ENCODE measurements at places on chromosomes 5 and 9.

- no peak for DNase-seq
Measured at GRCh38 chr5:150593593-150593992, 46.9 kb upstream of the SYNPO start.

- no peak for DNase-seq
Measured at GRCh38 chr9:73565833-73566465, 414.3 kb downstream of the ANXA1 start.

DNA sequence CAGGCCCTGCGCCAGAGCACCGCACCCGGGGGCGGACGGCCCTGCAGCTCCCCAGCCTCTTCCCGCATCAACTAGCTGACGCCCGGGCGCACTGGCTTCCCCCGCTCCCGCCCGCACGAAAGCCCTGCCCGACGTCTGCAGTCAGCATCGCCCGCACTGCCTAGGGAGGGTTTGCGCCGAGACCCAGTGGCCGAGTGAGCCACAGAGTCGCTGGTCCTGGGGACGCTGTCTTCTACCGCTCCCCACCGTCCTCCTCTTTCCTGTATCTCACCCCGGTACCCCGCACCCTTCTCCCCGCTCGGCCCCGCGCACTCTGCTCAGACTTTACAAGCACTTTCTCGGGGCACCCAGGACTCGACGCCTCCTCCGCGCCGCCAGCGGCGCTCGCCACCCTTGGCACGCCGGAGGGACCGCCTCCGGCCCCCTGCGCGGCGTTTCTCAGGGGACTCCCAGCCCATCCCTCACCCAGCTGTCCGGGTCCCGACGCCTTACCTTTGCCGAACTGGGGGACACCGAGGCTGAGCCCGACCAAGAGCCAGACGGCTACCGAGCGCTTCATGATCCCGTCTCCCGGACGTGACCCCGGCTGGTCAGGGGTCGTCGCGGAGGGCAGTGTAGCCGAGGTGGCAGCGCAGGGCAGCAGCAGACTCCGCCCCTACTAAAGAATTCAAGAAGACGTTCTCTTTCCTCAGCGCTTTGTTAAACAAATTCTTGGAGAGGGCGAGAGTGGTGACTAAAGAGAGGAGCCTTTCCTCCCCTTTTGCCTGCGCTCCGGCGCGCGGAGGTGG lies 670 bp downstream of the EDIL3 start:
- DNase-seq: no peak

DNA sequence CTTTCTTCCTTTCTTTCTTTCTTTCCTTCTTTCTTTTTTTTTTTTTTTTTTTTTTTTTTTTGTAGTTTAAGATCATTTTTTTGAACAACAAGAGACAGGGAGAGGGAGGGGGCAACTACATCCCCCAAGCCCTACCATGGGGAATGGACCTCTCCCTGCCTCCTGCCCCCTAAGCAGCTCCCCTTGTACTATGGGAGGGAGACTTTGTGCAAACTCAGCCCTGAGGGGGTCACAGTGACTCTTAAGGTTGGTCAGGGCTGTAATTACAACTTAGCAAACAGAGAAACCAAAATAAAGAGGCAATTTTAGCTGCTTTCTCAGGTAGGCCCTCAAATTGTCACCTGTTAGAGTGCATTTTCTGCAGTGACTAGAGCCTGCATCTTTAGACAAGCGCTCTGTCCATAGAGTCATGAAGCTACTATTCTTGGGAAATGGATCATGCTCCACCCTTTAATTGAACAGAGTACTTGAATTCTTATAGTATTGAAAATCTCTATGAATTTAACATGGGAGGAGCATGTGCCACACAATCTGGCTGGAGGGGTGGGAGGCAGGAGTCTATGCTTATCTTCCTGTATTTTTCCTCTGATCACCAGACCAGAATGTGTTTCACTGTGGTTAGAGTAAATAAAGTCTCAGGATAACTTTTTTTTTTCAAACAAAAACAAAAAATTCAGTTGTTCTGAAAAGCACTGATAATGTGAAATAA lies 24.3 kb upstream of the PIK3R1 start:
- no peak for DNase-seq

DNA sequence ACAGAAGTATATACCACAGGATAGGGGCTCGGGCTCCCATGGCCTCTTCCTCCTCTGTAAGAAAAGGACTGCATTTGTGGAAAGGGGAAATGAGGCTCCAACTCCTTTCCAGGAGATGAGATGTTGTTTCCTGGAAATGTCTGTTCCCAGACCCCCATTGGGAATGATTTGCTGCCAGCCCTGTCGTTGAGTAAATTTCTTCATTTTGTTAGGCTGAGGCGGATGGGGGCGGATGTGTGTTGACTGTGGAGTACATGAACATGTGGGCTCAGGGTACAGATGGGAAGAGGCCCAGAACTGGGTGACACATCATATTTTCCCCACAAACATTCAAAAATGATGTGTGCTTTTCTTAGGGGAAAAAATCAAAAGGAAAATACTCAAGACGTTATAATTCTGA lies 28.8 kb upstream of the TNFAIP8 start:
- DNase-seq: no peak

DNA sequence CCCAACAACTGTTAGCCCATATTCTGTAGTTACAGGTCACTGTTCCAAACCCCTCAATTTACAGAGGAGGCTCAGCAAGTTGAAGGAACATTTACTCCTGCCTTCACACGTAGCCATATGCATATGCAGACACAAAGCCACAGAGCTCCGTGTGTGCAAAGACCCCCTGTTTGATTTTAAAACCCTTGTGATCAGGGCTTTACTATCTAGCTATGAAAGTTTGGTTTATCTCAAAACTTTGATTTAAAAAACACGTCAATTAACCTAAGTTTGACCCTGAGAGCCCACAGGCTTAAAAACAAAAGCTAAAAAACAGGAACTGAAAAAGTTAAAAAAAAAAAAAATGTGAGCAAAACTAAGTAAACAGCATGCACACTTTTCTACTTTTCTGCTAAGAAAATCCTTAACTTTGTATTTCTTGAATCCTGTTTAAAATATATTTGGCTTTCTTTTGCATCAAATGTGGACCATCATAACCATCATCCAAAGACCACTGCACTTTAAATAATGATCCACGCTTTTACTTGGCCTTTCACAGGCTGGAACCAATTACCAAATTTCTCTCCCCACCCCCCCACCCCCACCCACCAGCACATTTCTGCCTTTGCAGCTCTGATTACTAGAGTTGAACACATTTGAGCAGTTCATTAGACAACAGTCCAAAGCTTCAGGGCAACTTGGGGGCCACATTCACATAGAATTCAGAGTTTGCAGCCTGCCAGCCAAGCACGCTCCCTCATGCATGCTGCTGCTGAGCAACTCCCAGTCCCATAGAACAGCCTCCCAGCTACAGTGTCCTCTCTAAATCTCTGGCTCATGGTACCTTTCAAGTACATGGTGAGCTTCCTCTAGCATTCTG lies 128.8 kb upstream of the MAP3K1 start:
- no peak for DNase-seq

DNA sequence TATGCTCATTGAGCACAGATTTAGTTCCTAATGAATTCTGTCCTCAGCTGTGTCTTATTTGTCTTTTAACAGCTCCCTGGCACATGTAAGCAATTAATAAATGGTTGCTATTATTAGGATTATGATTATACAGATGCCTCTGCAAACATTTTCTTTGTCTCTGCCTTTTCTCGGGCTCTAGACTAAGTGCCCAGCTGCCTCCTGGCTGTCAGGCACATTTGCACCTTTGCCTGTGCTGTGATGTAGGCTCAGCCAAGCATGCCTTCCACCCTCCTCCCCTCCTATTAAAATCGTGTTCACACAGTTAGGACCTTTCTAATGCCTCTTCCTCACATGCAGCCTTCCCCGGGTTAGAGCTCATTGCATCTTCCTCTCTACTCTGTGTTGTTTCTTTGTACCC lies 25.7 kb downstream of the NPR3 start:
- DNase-seq: no peak

DNA sequence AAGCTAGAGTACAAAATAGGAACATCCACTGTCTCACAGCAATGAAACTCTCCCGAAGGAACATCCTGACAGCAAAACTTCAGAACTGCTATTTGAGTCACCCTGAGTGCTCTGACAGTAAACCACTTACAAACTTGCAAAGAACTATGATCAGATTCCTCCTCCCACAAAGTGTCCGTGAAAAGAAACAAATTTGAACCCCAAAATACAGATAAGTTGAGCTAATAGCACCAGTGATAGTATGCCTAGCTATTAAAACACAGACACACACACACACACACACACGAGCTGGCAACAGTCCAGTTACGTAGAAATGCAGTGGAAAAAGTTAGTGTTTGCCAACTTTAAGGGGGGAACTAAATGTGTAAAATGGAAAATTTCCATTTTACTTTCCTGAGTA lies 3.1 kb upstream of the GLIS3 start:
- no peak for DNase-seq

DNA sequence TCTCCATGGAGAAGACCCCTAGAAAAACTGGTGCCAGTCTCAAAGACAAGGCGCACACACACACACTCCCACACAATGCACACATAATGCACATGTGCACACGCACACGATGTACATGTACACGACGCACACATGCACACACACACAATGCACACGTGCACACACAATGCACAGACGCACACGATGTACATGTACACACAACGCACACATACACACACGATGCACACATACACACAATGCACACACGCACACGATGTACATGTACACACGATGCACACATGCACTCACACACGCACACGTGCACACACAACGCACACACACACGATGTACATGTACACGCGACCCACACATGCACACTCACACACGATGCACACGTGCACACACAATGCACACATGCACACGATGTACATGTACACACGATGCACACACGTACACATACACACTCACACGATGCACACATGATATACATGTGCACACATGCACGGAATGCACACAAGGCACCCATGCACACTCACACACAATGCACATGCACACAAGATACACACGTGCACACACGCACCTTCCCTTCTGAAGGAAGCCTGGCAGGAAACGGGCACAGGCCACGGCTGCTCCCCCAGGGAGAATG lies 76.5 kb downstream of the VAV2 start:
- DNase-seq: no peak

DNA sequence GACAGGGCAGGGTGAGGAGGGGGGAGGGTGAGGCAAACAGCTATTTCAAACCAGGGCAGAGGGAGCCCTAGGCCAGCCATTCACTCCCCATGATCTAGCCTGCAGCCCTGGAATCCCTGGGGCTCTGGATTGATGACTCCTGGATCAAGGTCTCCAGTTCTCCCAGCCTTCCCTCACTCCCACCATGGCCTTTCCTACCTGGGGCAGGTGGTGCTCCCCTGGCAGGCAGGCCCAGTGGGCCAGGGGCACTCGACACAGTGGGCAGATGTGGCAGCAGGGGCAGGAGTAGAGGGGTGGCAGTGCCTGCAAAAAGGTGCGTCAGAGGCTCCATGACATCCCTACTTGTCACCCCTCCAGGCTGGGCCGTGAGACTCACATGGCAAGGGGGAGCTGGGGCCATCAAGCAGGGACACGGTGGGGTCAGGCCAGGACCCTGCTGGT lies 6.0 kb downstream of the KIF12 start:
- no peak for DNase-seq

All from activated CD8-positive, alpha-beta memory T cell treated with anti-CD3 and anti-CD28 coated beads for 1 hour (primary cell).